Stimulated activated CD4-positive, alpha-beta T cell treated with anti-CD3 and anti-CD28 coated beads, Interleukin-2, amount 100 ng/mL, for 48 hours (primary cell): ENCODE measurements at places on chromosomes 7 and 10.
A peak's percentile ranks its signal among the peaks of the same experiment; 100 is the strongest.

DNA sequence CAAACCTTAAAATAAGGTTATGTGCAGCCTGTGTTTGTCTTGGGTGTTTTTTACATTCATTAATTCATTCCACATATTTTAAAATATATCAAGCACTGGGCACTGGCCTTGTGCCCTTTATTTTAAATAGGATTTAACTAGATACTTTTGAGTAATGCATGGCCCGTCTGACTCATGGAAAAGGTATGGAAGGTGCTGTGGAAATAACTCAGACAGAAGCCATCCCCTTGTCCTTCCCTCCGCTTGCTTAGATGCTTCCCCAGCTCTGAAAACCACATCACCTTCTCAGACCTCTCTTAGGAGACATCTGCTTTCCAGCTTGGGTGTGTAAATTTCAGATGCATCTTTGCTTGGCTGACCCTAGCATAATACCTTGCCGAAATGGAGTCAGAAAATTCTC, 30.5 kb downstream of the SLC18A2 start:
- DNase-seq: no peak

- no peak for DNase-seq
These were observed 17.3 kb downstream of the NRAP start for GRCh38 chr10:113646336-113647201.

DNA sequence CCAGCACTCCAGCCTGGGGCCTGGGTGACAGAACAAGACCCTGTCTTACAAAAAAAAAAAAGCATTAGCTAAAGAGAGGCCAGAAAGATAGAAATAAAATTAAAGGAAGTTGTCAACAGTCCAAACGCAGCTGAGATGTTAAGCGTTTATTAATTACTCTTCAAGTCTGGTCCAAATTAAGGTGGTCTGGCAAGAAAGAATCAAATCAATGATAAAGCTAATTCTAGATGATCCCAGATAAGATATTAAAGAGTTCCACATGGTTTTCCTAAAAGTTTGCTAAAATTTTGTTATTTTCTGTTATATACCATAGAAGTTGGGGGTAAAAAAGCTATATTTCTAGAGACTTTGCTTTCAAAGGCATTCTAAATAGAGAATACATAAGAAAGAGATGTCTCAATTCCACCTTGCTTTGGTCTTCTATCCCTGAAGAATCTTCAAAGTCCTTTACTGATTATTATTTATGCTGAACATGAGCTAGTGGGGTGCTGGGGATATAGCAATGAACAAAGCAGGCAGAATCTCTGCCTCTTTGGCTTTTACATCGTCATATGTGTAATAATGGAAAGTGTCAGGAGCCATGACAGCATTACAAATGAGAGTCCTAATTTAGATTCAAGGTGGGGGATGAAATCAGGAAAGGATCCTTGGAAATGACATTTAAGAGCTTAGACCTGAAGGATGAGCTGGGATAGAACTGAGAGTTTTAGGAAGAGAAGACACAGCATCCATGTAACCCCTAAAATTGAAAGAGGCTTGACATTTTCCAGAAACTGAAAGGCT, 23.4 kb downstream of the FRA10AC1 start:
- no peak for DNase-seq

GRCh38 chr10:72340510-72341261, 14.0 kb downstream of the DNAJB12 start:
- DNase-seq: peak; percentile 85

DNA sequence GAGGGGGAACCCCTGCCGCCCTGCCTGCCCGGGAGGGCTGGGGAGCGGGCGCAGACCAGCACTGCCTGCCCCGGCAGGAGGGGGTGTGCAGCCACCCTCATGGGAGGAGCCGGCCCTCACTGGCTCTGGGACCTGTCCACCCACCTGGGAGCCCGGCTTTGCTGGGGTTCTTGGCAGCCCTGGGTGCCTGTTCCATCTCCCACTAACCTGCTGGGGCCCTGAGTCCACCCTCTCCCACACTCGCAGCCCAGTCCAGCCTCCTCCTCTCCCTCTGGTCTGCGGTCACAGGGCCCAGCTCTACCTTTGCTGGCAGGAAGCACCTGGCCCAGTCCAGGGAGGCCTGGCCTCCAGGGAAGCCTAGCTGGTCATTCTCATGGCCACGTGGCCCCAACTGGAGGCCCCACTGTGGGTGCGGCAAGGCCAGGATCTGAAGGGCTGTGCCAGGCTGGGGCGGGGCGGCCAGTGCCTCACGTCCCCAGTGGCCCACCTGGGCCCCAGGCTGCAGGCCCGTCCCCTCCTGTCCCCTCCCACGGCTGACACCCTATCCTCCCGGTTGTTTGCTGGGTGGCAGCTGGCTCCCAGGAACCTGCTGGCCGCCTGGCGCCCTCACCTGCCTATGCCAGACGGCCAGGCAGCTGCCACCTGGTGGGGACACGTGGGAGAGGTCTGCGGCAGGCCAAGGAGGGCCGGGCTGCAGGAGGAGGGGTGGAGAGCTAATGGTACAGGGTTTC, at the start of gene TMEM184A:
Gene TMEM184A, minus strand, starts transcription at position 393 of the 731 bp plus-strand sequence. CDS start 721 bp downstream, outside the sequence.
- DNase-seq: no peak

- no peak for DNase-seq
These were observed 161.7 kb upstream of the BMPER start for GRCh38 chr7:33743594-33743993.

- no peak for DNase-seq
These were observed 714.0 kb upstream of the GHITM start for GRCh38 chr10:83425306-83425705.

DNA sequence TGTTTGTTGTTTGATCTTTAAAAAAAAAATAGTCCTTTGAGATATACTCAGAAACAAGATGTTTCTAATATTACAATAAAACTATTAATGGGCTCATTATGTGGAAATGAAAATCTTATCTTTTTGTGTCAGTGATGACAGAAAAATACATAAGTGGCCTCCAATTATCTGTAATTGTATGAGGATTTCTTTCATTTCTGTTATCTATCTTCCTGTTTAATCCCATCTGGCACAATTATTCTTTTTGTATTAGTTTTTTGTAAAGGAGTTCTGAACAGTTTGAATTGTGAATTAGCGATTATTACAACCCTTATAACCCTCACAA, 270.8 kb downstream of the BBS9 start:
- DNase-seq: no peak

GRCh38 chr10:19874791-19875190, 58.6 kb downstream of the PLXDC2 start:
- DNase-seq: no peak

DNA sequence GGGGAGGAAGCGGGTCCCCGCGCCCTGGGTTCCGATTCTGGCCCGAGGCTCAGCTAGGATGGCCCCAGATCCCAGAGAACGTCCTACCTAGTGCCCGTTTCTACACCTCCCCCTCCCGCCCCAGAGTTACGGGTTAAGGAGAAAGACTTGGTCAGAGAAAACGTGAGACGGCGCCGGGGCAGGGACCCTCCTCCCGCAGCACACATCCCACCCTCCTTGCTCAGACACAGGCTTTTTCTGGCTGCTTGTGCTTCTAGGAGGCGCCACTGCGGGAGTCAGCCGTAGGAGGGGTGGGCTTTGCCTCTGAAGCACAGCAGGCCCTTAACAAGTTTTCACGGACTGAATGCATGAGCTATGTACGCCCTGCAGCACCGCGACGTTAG, 104.9 kb upstream of the LEP start:
- DNase-seq: no peak

DNA sequence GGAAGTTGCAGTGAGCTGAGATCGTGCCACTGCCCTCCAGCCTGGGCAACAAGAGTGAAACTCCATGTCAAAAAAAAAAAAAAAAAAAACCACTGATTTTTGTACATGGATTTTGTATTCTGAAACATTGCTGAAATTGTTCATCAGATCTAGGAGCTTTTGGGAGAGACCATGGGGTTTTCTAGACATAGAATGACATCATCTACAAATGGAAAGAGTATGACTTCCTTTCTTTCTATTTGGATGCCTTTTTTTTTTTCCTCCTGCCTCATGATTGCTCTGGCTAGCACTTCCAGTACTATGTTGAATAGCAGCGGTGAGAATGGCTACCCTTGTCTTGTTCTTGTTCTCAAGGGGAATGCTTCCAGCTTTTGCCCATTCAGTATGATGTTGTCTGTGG, 89.1 kb downstream of the ANLN start:
- DNase-seq: no peak

DNA sequence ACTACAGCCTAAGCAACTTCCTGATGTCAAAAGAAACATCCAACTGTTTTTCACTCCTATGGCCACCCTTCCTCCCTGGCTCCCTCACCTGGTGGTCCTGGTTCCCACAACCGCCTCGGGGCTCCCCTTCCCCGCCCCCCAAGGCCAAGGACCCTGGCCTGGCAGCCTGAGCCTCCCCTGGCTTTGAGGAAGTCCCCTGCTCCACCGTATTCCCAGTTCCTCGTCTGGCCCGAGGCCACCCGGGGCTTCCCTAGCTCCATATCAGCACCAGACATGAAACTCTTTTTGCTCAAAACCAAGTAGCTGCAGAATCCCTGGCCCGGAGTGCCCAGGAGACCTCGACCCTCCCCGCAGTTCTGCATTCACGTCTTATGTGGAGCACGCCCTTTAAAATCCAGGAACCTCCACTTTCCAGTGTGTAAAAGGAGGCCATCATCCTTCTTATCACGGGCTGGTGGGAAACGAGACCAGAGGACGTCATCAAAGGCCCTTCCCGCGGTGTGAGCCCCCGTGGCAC, 82.9 kb downstream of the PRKAG2 start:
- DNase-seq: no peak

GRCh38 chr10:24723386-24723787, 300 bp downstream of the ARHGAP21 start:
- no peak for DNase-seq

GRCh38 chr7:44622342-44623151, 16.1 kb downstream of the OGDH start:
- no peak for DNase-seq

GRCh38 chr7:81370822-81371221, 399.0 kb downstream of the HGF start:
- DNase-seq: no peak

GRCh38 chr10:117175901-117176534, 21.3 kb upstream of the KCNK18 start:
- peak; percentile 75 for DNase-seq

GRCh38 chr7:100886936-100887515, 2.5 kb downstream of the UFSP1 start:
- no peak for DNase-seq

GRCh38 chr7:98872328-98872924, 2.6 kb upstream of the TMEM130 start:
- DNase-seq: peak; percentile 10
